Smooth muscle cell of the coronary artery (primary cell): ENCODE measurements at places on chromosomes 7 and 10. TPM values are rescaled to one million over a fixed set of nuclear protein-coding genes. Genes with fewer than 3 reads are reported as not detected.

Gene NXPH1
- total RNA-seq = not detected in 2 replicates

Gene AKR1B15
- total RNA-seq = not detected in 2 replicates

Gene LIPJ
- not detected in 2 replicates for total RNA-seq

Gene PON3
- not detected in 2 replicates for total RNA-seq

Gene STEAP4
- total RNA-seq = 0.08 and 15.0 TPM in 2 replicates

Gene CPA4
- 52.9 and 72.7 TPM in 2 replicates for total RNA-seq

Gene HMX3
- total RNA-seq = not detected in 2 replicates

Gene WNT8B
- not detected in 2 replicates for total RNA-seq

Gene SPDYE9
- total RNA-seq = not detected in 2 replicates

Gene MMP21
- total RNA-seq = 0.30 TPM in 1 of 2 replicates, not detected in the other

Gene GDF2
- not detected in 2 replicates for total RNA-seq
